ENCODE measurements at places on chromosomes 4 and X.

GRCh38 chr4:174859904-174860303 is 30.9 kb upstream of the GLRA3 start:
- no peak for DNase-seq

- no peak for DNase-seq
These were observed 12.1 kb upstream of the ARSF start for GRCh38 chrX:3029129-3029528.

- no peak for DNase-seq
These were observed 166.0 kb downstream of the ANTXR2 start for GRCh38 chr4:79907001-79907400.

GRCh38 chrX:31166416-31166815 is 94.6 kb upstream of the FTHL17 start:
- no peak for DNase-seq

DNA sequence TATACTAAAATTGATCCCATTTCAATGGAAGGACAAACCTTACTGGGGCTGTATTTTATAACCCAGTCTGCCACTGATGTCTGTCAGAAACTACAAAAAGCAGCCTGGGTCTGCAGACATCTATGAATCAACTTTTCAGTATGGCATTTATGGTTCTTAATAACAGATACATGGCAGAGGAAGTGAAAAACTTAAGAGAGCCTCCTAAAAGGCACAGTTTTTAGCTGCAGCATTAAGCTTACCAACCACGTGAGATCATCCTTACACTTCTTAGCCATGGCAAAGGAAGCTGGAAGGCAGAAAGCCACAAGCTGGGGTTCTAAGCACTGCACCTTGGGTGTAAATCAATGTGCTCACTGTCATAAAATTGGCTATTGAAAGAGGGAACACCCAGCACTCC is 16.6 kb upstream of the UGT2B17 start:
- no peak for DNase-seq

DNA sequence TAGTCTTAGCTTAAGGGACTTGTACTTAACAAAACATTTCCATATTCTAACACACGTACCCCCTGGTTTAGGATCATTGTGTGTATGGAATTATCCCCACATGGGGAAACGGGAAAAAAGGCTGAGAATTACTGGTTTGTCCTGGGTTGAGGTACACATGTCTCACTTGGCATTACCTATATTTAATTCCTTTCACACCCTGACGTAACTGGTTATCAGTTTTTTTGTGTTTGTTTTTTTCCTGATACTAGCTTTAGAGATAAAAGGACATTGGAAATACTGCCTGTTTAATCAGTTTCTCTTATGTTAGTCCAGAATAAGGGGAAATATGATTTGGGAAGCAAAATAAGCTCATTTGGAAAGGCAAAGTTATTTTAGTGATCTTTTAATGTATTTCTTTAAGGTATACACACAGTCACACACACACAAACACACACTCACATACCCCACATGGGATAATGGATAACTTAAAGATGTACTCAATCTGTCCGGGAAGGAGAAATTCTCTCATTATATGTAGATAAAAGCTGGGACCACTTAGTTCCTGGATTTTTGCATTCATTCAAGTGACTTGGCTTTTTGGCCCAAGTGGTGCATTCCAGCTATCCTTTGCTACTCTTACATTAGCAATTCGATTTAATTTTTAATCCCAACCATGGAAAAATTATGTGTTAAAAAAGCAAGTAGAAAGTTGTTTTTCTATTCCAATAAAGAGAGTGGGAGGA is 13.0 kb downstream of the SEPTIN11 start:
- DNase-seq: no peak

Measured in natural killer cell (primary cell).